ENCODE measurements at places on chromosomes 7 and 10.

DNA sequence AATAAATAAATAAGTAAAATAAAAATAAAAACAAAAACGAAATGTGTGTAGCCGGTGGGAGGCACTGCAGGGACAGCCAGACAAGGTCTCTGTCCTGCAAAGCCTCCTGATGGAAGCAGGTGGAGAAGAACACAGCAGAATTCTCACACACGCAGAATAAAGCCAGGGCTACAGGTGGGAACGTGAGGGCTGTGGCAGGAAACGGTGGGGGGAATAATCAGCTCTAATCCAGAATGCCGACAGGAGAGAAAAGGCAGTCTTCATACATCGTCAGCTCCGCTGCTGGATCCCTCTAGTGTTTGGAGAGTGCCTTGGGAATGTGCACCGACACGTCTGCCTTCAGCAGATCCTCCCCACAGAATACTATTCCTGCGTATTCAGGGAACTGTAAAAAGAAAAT lies 6.8 kb upstream of the SNX8 start:
- DNase-seq = no peak

GRCh38 chr10:26743091-26743490 lies 45.6 kb downstream of the PDSS1 start:
- no peak for DNase-seq

DNA sequence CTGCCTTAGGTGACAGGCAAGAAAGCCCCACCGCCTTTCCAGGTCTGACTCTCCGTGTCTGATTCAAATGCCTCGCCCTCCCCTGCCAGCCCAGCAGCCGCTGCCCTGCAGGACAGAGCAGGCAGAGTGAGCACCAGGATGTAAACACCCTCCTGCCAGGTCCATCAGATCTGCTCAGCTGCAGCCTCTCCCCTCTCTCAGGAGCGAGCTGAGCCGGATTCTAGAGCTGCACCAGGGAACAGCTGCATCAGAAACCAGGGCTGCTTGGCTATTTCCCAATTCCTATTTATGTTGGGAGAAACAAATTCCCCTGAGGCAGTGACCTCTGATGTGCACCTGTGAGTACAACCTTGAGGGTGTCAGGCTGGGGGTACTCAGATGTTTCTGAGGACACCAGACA lies 121.5 kb upstream of the ZMIZ1 start:
- no peak for DNase-seq

GRCh38 chr10:68275600-68276126 lies 43.8 kb upstream of the ATOH7 start:
- DNase-seq = no peak

- no peak for DNase-seq
Observed at GRCh38 chr7:30688718-30689221, 6.5 kb upstream of the CRHR2 start.

GRCh38 chr7:22958742-22959141 lies 55.2 kb downstream of the HYCC1 start:
- DNase-seq = no peak

- peak; percentile 41 for DNase-seq
Observed at GRCh38 chr7:137626469-137627067, 220.2 kb downstream of the DGKI start.

DNA sequence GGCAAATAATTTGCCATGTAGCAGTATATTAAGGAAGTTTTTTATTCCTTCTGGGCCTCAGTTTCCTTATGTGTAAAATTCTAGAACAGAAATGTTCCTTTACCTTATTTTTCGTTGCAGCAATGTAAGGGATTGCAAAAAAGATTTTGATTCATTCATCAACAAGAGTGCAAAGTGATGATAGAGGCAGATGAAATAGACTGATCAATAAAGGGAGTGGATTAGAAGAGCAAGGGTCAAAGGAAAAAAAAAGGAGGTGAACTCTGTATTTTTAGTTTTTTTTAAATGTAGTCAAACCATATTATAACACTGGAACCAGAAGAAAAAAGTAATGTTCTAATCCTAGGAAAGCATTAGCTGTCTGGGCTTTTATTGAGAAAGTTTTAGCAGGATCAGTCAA lies 14.7 kb downstream of the TPST1 start:
- no peak for DNase-seq

DNA sequence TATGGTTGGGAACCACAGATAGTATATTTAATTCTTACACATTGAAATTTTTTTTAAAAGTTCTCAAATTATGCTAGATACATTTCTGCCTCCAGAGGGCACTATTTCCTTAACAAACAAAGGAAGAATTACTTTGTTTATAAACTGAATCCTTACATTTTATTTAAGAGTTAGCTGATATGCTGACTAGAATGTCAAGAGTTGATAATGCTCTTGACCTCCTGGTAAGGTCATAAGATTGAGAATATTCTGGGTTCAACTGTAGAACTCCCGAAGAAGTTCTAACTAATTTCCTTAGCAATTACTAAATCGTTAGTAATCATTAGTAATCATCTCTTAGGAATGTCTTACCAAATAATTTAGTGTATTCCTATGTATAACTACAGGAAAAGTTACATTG lies 95.3 kb upstream of the CYP26C1 start:
- DNase-seq = no peak

DNA sequence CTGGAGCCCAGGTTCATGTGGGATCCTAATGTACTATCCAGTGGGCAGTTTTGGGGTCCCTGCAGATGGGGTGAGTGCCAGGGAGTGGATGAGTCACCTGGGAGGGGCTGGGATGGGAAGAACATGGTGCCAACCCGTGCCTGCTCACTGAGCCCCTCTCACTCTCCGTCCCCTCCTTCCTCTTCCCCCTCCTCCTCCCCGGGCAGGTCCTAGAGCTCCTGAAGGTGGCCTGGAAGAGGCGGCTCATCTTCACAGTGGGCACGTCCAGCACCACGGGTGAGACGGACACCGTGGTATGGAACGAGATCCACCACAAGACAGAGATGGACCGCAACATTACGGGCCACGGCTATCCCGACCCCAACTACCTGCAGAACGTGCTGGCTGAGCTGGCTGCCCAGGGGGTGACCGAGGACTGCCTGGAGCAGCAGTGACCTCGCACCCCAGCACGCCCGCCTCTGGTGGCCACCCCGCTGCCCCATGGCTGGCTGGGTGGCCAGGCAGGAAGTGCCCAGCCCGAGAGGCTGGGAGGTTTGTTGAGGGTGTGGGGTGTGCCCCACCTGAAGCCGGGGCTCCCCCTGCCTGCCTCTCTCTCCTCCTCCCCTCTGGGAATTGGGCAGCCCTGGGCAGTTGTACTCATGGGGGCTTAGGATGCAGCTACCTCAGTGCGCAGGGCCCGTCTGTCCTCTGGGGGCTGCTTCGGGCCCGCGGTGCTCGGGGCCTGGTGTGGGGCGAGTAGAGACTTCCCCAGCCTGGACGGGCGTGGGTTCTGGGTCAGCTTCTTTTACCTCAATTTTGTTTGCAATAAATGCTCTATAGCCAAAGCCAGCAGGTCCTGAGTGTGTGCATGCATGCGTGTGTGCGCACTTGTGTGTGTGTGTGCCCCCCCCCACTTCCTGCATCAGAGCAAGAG lies 4.9 kb upstream of the UPK3B start:
- no peak for DNase-seq

DNA sequence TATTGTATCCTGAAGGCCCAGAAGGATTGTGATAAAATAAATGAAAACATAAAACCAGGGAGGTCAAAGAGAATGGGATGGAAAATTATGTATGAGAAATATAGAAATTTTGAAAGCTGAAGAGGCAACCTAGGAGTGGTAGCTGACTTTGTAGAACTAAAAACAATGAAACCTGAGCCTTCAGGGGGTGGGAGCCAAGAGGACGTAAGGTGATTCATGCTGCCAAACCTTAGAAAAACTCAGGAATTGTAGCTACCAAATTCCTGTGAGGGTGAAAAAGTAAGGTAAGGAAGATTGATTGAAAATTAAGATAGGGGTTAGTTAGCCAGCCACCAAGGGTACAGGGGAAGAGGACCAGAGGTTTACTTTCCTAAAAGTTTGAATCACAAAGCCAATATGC lies 213.2 kb downstream of the KCND2 start:
- DNase-seq = no peak

GRCh38 chr7:87797798-87798403 lies 78.3 kb downstream of the SLC25A40 start:
- DNase-seq = no peak

- no peak for DNase-seq
Observed at GRCh38 chr7:94391726-94392392, 2.8 kb upstream of the COL1A2 start.

- no peak for DNase-seq
Observed at GRCh38 chr7:104807671-104808070, 206.3 kb upstream of the KMT2E start.

DNA sequence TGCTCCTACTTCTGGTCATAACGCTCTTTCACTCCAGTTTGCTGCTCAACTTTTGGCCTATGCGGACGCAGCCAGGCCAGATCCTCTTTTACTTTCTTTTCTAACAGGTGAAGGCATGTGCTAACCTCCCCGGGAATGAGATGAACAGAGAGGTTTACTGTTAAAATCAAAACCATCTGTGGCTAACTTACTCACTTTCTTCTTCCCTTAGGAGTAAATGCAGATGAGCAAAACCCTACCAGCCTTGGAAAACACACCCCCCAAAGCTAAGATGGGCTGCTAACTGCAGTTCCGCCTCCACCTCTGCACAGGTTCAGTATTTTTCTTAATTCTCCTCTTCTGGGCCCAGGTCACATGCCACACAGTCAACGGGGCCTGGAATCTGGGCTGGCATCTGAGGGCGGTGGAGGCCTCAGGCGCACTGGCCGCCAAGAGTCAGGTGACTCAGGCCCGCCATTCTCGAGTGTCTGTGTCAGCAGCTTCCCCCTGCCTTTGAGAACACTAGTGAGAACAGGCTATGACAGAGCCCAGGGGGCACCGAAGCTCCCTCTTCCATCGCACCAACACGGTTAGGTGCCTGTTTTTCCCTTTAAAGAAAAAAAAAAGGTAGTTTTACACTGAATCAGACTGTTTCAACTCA lies 11.1 kb downstream of the FAM53B start:
- DNase-seq = peak; percentile 69

GRCh38 chr7:16847381-16847860 lies 34.4 kb downstream of the AGR3 start:
- no peak for DNase-seq

DNA sequence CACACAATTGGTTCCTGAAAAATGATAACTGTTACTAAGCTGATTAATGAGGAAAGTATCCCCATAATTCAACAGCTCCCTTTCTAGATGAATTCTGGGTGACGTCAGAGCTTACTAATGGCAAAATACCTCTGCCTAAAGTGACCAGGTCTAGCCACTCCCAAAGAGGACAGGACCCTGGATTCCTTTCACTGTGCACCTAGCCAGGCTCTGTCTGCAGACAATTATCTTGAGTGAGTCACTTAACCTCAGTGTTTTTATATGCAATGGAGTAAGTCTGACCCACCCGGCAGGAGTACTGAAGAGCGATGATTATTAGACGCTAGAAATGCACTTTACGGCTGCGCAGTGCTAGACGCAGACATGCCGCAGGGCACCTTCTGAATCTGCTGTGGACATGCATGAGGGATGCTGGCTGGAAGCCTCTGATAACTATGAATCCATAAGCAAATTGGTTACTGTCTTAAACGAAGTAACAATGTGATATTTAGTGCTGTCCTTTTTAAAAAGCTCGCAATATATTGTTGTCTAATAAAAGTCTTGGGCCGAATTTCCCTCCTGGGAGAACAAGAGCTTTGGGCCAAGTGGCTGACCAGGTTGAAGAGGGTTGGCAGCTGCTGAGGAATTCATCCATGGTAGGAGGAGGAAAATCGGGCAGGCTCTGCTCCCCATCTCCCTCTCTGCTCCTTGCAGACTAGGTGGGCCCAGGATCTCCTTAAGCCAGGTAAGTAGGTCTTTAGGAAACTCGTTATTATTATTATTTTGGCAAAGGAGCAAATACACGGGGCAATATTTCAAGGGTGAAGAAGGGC lies 4.6 kb upstream of the INPP5A start:
- DNase-seq = no peak

DNA sequence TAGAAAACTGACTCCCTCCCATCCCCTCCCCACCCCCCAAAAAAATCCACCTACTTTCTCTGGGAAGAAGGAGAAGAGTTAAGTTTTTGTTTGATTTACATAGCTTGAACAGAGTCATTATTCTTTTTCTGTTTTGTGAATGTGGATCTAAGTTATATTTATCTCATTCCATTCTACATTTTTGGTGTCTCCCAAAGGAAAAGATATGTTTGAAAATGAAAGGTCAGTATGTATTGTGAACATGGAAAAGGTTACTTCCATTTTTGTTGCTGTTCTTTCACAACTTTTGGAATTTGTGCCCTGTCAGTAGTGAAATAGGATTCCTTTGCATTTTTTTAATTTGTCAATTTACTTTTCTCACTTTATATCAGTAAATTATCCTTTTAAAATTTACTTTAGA lies 547.9 kb downstream of the SUGCT start:
- no peak for DNase-seq

GRCh38 chr7:26397332-26397731 lies 105.7 kb downstream of the SNX10 start:
- DNase-seq = no peak

GRCh38 chr7:148763622-148764021 lies 64.9 kb downstream of the CUL1 start:
- DNase-seq = no peak

DNA sequence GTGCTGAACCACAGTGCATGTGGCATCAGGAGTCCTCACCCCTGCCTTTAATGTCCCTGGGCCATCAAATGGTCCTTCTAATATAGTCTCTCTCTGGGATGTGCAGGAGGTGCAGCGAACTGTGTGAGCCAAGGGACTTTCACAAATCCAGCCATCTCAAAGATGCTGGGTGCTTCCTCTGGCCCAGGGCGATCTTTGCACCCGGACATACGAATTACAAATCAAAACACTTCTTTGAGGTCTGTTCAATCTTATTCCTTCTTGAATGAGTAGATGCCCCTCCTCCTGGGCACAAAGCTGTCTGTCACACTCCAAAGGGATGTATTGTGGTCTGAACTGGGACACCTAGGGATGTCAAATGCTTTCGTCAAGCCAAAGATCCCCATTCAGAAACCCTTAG lies 60.6 kb downstream of the VSTM4 start:
- no peak for DNase-seq

DNA sequence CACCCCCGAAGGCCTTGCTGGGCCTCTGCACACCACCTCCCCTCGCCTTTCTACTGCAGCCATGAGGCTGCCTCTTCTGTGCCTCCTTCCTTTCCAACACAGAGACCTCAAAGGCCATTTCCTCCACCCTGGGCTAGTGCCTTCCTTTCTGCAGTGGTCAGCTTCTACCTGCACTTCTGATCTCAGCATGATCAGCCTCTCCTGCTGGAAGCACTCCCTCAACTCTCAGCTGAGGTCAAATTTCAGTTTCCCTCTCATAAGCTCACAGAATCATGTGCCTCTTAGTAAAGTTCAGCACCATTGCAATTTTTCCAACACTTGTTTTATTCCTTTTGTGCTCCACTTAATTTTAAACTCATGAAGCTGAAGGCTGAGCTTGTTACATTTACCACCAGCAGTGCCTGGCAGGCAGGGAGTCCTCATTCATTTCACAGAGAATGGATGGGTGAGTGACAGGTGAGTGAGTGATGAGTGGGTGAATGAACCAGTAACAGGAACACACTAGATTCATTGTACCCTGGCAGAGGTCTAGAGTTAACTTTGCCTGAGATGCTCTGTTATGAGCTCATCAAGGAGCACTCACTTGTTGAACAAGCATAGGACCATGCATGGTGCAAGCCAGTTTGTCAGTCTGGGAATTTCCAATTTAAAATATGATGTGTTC lies 124.0 kb upstream of the PRSS58 start:
- no peak for DNase-seq

GRCh38 chr7:101744588-101744987 lies 72.8 kb upstream of the CUX1 start:
- no peak for DNase-seq
